WERI-Rb-1 (cell line): ENCODE measurements at places on chromosomes 1 and 21.
A peak's percentile ranks its signal among the peaks of the same experiment; 100 is the strongest.

GRCh38 chr1:25615563-25616094 is 962 bp upstream of the MAN1C1 start:
- no peak for DNase-seq

DNA sequence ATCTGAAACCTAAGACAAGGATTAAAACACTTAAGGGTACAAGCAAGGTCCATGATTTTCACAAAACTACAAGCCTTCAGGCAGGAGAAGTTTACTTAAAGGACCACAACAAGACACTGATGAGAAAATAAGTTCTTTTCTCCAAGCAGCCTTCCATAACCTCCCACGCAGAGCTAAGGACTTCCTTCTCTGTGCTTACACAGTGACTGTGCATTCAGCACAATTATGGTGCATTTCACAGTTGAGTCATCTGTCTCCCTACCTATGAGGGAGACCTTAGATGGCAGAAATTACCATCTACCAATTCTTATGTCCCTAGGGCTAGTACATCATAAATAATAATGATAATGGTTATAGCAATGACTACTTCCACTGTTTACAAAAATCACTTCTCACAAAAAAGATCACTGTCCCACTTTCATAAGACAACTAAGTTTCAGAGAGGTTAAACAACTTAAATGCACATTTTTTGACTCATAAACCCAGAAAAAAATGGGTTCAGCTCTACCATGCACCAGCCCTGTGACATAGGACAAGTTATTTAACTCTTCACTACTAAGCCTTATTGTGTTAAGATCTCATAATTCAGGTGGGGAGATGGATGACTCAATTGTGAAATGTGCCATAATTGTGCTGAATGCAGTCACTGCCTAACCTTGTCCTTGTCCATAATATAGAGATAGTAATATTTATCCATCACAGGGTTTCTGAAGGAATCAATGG is 45.3 kb downstream of the TARBP1 start:
- DNase-seq: no peak

DNA sequence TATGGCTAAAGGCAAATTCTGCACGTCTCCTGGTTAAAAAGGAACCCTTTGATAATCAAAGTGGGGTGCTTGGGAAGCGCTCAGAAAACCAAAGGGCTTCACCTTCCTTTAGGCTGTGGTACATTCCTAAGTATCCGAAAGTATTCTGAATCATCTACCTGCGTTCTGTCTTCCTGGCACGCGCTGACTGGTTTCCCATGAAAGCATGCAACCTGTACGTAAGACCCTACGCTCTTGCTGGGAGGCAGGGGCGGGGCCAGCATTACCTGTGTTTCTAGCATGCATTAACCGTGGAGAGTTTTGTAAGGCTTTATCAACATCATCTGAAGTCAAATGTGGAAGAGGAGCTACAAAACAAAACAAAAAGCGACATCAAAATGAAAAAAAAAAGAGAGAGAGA is 96.0 kb downstream of the ERG start:
- DNase-seq: no peak

DNA sequence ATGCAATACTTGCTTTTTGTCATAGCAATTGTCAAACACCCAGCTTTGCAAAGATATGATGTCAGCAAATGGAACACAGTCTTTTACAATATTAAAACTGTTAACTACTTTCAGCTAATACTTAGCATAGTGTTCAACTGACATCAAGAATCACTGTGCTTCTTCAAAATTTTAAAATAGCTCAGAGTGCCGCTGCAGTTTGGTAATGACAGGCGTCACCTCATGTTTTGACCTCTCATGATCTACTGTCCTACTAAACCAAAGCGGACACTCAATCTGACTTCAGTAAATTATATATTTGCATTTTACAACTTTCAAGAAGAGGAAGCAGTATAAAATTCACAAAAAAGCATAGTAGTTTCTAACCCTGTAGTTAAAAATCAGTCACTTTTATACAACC is 2.0 kb downstream of the FMO1 start:
- no peak for DNase-seq

DNA sequence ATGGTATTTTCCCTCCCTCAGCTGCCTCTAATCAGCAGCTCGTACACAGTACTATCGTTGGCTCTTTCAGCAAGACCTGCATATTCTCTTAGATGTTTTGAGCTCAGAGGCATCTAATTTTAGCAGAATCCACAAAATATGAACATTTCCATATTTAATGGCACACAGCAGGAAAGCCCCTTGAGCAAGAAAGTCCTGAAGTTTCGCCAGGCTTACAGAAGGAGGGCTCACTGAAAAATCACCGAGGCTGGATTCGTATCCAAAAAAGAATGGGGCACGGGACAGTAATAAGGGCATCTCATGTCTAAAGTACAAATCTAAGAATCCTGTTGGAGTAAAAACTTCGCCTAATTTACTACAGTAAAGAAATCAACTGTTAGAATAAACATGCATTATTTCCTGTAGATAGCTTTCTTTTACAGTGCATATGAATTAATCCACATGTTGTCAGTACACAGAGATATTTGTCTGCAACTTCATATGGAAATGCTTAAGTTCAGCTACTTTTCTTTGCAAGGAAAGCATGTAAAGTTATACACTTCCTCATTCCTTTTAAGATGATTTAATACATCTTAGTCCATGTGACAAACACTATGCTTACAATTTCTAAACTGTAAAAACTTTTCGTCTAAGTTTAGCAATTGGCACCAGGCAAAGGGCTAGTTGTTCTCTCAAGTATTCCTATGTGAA is 1205.3 kb upstream of the ADGRL4 start:
- DNase-seq: no peak

DNA sequence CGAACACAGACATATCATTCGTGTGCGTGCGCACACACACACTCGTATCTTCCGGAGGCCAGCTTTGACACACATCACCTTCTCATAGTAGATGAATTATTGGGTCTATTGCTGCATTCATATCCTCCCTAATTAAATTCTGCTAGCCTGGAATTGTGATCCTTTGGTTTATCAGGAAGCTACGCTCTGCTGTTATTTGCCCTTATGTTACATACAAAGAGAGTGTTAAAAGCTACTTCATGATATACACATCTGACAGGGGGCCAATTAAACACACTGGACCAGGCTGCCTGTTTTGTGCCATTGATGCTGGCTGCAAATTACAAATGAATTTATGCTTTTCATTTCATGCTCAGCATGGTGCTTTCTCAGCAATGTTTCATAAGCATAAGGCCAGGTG is 252.0 kb downstream of the RHOU start:
- DNase-seq: no peak

DNA sequence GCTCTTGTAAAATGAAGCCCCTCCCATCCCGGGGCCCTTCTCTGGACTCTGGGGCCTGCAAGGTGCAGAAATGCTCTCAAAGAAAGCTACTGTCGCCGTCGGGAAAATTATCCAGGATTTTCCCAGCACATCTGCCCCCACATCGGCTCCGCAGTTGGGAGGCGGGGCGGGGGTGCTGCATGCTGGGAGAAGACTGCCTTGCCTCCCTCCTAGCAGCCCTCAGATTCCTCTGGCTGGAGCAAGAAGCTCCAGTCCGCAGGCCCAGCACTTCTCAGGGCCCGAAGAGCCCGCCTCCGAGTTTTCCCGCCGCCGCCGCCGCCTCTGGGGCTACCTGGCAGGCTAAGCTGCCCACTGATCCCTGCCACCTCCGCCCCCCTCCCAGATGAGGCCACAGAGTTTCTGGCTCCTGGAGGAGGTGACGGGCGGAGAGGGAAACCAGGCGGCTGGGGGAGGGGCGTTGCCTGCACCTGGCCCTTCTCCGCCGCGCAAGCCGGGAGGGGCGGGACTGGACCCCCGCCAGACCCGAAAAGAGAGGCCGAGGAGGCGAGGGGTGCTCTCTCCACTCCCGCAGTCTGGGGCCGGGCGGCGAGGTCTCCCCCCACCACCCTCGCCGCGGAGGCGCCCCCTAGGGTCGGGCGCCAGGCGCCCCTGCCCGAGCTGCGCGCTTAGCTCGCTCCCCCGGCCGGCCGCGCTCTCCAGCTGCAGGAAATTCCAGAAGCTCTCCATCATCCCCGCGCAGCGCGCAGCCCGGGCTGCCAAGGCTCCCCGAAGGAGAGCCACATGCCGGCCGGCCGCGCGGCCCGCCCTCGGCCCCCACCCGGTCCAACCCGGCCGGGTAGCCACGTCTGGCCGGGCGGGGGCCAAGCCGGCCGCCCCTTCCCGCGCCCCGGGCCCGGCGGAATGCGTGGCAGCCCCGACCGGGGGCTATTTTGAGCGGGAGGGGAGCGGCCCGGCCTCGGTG is 28.8 kb downstream of the AHDC1 start:
- DNase-seq: peak; percentile 91

GRCh38 chr1:204171751-204172178 is 5.6 kb upstream of the REN start:
- DNase-seq: no peak

DNA sequence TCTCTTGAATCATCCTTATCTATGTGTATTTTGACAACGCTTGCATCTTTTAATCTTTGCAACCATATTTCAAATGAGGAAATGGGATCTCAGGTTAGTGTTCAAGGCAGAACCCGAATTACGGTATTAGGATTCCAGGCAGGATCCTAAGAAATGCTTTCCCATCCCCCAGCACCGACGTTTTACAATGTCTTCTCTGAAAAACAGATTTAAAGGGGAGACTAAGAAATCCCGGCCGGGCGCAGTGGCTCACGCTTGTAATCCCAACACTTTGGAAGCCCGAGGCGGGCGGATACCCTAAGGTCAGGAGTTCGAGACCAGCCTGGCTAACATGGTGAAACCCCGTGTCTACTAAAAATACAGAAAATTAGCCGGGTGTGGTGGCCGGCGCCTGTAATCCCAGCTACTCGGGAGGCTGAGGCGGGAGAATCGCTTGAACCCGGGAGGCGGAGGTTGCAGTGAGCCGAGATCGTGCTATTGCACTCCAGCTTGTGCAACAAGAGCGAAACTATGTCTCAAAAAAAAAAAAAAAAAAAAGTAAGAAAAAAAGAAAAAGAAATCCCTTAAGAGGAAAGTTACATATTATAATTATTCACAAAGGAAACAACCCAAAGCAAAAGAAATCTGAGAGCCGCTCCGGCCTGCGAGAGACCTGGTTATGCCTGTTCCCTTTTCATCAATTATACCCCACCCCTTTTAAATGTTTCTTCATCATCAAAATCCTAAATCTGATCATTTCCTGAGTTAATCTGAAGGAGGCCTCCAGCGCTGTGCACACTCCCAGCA is 801 bp upstream of the GORAB start:
- no peak for DNase-seq

GRCh38 chr1:1377540-1378205 is 2.7 kb upstream of the AURKAIP1 start:
- DNase-seq: no peak

GRCh38 chr21:33339918-33340317 is 15.1 kb downstream of the IFNAR1 start:
- no peak for DNase-seq

GRCh38 chr1:202291001-202291400 is 50.7 kb downstream of the UBE2T start:
- peak; percentile 82 for DNase-seq

DNA sequence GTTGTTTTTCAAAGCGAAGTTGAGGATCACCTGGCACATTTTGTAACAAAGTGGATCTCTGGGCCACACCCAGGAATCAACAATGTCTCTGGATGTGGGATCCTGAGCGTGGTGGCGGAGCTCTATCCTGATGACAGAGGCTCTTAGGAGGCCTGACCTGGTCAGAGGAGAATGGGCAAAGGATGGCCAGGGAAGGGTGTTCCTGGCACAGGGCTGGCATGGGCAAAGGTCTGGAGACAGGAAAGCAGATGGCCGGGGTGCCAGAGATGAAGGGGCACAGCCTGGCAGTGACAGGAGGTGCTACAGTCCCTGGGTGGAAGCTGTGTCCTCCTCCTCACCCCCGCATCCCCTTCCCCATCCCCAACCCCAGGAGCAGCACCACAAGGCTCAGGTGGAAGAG is 20.0 kb upstream of the MFN2 start:
- DNase-seq: no peak

GRCh38 chr21:34808569-34809204 is 139.9 kb downstream of the CLIC6 start:
- no peak for DNase-seq

DNA sequence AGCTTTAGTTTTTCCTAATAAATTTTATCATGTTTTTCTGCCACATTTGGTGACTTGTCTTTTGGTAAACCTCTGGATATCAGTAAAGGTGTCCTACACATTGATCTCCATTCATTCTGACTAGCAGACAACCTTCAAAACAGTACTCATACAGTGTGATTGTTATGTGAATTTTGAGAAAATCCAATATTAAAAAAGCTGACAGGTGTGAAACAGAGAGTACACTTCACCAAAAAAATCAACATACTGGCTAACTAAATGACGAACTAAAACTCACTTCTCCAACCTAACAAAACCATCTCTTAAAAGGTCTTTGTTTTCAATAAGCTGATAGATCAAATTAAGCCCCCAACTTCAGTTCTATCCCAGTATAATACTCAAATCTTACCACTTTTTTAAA is 1.5 kb downstream of the FRRS1 start:
- no peak for DNase-seq

GRCh38 chr21:33073636-33074035 is 3.7 kb downstream of the OLIG1 start:
- no peak for DNase-seq

GRCh38 chr1:20950679-20951078 is 163.6 kb upstream of the HP1BP3 start:
- no peak for DNase-seq

DNA sequence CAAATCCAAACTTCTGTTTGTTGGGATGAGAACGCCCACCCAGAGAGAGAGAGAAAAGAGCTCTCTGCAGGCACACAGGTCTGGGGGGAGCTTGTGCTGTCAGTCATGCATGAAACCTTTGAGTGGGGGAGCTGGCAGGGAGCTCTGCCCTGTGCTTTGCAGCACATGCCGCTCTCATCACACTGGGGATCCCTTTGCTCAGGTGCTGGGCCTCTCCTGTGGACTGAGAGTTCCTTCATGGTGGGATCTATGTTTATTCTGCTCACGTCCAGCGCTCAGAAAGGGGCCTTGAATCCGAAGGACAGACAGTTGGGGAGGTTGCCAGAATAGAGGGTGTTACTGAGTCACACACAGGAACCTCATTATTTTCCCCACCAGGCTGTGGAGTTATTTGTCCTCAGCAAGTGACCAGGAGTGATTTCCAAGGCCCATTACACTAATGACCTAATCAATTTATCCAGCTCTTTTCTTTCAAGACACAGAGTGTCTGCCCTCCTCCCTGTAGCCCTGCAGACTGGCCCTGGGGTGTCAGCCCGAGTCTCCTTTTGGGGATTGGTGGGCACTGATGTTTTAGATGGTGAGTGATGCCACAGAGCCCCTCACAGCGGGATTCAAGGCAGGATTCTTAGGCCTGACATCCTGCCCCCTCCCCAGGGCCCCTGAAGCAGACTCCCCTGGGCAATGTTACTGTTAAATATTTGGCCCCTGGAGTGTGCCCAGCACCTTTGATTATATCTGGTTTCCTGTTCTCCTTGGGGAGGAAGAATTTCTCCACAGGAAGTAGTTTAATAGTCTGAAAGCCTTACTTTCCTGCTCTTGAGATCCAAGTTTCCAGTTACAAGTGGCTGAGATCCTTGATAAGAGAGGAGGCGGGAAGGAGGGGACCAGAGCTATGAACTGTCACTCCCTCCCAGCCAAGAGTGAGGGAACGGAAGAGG is 22.3 kb downstream of the MYBPH start:
- no peak for DNase-seq

- DNase-seq: no peak
Measured at GRCh38 chr1:184693011-184693410, 61.6 kb downstream of the EDEM3 start.
